Left lung (tissue), 14 donors: ENCODE measurements at places on chromosomes 11 and 22.

DNA sequence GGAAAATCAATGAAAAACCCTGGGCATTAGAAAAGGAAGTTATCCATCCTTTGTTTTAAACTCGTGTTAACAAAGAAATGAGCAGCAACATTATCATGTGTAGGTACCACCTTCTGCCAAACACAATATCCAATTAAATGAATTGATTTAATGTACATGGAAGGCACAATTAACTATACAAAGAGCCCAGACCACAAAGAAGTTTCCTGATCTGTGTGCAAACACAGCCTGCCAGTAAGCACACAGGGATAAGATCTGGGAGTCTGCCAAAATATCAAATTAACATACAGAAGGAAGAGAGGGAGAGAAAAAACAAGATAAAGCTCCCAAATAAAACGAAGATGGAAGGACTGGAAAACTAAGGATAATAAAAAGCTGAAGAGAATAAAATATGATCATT is 54.1 kb upstream of the SLC25A1 start:
- no peak for DNase-seq

DNA sequence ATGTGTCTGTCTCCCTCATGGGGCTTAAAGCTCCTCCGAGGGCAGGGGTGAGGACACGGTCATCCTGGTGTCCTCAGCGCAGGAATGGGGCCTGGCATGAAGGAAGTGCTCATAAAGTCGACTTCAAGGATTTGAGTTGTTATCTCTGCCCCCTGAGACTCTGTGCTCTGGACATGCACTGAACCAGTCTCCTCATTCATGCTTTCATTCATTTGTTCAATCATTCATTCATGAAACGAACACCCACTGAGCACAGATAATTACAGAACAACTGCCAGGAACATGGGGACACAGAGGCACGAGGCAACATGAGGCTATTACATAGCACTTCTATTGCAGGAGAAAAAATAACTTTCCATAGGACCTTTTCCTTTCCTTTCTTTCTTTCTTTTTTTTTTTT is 16.5 kb downstream of the TMPRSS6 start:
- no peak for DNase-seq

DNA sequence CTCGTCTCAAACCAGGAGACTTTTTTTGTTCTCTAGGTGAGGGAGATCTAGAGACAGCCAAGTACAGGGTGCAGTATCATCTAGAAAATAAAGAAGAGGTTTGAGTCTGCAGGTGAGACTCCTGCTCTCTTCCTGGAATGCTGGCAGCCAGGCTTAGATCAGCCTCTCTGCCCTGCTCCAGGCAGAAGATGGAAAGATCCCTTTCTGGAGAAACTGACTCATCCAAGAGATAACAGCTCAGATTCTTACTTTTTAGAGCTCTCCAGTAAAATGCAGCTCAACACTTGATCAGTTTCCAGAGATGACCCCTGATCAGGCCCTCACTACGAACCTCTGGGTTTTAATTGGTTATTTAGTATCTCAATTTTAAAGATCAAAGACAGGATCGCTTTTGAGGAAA is 44.6 kb upstream of the EHF start:
- no peak for DNase-seq

- DNase-seq, result no peak
Measured at GRCh38 chr11:2934021-2934550, 4.9 kb upstream of the PHLDA2 start.

DNA sequence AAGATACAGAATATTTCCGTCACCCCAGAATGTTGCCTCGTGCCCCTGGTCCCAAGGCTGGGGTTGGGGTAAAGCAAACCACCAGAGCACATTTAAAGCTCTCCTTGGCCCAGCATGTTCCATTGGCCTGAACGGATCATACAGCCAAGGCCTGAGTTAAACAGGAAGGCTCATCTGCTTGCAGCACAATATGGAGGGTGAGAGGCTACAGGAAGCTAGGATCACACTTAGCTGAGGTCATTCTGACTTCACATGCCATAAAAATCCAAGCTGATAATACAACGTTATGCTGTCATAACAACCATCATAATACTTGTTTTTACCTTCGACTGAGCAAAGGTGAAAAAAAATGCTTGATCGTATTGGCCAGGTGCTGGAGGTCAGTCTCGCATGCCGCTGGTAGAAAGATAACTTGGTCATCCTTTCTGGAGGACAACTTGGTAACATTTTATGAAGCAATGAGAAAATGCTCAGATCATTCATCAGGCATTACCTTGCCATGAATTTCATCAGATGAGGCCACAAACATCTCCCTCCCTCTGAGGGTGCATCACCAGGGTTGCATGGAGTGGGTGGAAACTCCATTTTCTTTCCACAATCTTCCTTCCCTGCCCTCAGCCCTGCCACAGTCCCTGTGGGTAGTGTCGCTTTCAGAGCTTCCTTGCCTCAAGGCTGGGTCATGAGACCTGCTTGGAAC is 31.9 kb upstream of the RTL6 start:
- no peak for DNase-seq

- DNase-seq, result peak; percentile 72
Measured at GRCh38 chr11:34358258-34358727, 483 bp upstream of the ABTB2 start.

DNA sequence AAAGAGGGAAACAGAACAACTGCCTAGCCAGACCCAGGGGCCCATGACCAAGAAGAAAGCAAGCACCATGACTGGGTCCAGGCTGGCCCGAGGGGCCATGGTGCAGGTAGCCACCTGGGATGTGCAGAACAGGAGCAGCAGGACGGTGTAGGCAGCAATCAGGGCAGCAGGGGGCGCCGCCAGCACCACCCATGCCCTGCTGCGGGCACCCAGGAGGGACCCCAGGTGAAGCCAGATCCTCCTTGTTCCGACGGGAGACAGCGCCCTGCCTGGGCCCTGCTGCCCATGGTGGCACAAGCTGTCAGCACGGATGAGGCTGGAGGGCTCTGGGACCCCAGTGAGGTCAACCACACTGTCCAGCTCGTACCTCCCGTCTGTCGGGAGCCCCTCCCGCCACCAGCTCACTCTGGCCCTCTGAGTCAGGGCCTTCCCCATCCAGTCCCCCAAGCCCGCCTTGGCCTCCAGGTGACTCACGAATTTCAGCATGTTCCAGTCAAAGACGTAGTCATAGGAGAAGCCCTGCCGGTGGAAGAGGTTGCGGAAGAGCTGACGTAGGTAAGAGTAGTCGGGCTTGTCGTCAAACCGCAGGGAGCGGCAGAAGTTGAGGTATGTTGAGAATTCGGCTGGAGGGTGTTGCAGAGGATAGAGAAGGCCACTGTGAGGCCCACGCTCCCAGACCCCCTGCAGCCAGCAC is 18.8 kb downstream of the CSNK1E start:
- DNase-seq, result no peak

DNA sequence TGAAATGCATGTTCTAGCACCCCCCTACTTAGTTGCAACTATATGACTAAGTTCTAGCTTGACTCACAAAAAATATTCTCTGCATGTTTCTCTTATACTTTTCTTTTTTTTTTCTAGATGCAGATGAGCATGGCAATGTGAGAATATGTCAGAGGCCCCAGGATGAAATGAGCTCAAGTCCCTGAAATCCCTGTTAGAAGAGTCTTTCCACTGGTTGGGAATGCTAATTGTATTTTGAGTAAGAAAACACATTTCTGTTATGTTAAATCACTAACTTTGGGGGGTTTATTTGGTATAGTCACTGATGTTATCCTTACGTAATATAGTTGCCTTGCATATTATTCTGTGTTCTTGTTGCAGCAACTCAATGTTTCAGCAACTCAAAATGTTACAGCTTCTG is 306.1 kb upstream of the CCDC179 start:
- no peak for DNase-seq

DNA sequence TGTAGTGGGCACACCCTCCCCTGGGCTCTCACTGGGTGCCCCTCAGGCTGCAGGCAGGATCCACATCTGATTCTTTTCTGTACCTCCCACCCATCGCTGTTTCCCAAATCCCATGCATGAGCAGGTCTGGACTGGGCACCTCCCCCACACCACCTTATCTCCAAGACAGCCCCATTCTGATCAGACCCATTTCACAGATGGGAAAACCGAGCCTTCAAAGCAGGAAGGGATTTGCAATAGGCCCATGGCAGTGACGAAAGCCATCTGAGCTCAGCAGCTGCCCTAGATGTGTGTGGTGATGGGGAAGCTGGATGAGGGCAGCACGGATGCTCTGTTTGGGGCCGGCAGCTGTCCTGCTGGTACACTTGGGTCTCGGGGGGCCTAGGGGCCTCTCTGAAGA is 41.4 kb downstream of the WNT7B start:
- DNase-seq, result no peak

DNA sequence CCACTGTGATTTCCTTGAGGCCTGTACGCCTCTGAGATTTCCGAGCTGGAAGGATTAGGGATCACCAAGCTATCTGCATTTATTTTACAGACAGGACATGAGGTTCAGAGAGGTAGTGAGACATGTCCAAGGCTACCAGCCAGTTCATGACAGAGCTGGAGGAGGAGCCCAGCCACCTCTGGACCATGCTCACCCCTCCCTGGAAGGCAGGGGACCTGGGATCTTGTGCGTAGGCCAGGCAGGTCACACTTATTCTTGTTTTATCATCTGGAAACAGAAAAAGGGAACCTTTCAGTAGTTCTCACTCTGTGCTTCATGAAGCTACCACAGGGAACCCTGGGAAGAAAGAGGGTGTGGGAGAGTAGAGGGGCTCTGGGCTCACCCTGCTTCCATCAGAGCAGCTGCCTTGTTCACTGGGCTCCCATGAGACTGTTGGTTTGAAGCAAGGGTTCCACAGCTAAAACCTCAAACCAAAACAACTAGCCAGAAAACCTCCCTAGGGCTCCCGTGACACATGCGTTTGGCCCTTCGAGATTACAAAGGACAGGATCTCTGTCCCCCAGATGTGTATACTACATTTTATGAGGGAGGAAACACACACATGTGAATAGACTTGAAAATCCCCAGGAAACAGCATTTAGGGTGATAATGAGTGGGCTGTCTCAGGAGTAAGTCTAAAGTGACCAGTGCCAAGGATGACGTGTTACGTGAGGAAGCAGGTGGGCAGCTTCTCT is 106.4 kb downstream of the DSCAML1 start:
- no peak for DNase-seq

DNA sequence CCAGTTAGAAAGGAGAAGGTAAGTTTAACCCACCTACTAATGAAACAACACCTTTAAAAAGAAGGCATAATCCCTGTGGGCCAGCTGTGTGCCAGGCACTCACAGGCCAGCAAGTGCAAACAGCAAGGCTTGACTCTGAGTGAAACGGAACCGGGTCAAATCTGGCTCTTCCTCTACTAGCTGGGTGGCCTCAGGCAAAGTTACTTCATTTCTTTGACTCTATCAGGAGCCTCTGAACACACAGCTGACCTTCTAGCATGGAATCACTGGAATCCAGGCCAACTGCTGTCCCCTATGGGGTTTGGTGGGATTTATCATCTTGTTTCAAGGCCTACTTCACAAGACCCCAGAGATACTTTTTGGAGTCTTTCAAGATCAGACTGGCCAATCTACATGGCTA is 3.3 kb downstream of the RAB38 start:
- DNase-seq, result no peak
